Esophagus squamous epithelium (tissue), 5 donors: ENCODE measurements at places on chromosomes 6 and 20.

GRCh38 chr6:20029979-20030378, 182.3 kb downstream of the MBOAT1 start:
- no peak for DNase-seq

GRCh38 chr6:29651413-29652197, 5.3 kb upstream of the MOG start:
- DNase-seq = no peak

GRCh38 chr20:38883081-38883980, 42.9 kb upstream of the FAM83D start:
- no peak for DNase-seq

DNA sequence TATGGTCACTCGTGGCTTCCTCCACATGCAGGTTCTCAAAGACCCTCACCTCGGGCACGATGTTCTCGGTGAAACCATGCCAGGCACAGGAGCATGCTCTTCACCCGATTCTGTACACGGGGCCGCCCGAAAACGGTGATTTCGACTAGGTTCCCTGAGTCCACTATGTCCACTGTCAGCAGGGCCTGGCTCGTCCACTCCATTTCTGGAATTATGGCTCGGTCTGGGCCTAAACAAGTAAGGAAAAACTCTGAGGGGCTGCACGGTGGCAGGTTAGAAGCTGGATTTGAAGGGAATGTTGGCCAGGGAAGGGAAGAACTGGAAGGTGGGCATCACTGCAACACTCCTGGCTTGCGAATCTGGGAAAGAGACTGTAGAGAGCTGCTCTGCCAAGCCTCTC, 540 bp downstream of the OOEP start:
- no peak for DNase-seq

DNA sequence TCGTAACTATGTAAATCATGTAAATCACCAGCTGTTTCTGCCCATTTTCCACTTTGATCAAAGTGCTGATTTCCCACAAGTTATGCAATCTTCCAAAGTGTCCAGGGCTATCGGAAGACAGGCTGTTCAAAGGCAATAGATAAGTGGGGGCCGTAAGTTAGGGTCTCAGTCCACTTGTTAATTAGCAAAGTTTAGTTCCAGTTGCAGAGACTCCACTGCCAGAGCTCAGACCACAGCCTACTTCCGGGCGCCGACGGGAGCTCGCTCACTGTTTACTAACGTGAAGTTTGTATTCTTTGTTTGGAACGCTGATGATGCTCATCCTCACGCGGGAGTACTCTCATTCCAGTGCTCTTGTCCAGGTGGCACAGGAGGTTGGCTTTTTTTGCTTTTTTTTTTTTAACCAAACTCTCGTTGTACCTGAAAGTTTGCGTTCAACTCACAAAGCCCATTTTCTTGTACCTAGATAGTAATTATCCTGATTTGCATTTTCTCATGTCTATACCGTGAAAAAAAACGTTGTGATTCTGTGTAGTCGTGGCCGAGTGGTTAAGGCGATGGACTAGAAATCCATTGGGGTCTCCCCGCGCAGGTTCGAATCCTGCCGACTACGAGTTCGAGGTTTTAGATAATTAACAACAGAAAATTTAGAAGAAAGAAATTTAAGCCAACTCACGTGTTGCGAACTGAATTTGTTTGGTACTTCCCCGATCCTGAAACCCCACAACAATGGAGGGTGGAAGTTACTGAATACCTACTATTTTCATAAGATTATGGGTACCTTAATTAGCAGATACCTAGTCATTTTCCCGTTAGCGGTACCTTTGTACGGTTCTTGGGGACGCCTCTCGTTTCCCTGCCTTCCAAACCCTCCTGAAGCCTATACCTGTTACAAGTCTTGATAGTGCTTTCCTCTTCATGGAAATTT, 29.9 kb upstream of the ZNF184 start:
- no peak for DNase-seq

DNA sequence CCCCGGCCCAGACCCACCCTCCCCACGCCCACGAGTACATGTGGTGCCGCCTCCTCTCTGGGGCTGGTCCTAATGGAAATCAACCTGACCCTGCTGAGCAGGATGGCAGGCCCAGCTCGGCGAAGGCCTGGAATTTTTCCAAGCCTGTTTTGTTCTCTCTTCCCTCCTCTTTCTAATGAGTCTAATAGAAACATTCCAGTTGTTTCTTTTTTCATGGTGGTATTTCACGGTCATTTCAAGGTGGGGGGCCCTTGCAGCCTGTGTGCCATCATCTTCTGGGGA, 16.6 kb downstream of the SMOC2 start:
- no peak for DNase-seq

DNA sequence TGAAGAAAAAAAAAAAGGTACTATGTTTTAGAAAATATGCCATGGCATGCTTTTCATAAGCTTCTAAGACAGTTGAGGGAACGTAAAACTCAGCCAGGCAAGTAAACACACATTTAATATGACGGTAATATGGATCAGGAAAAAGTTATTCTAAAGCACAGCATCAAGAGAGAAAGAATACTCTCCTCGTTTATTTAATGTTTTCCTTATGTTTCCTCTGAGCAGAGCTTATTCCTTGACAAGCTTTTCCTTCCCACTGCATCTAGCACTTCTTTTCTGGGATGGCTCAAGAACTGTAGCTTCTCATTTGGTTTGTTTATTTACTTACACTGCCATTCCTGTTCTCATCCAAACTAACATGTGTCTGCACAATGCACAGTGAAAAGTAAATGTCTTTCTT, 2.7 kb upstream of the RSPO3 start:
- DNase-seq = no peak

DNA sequence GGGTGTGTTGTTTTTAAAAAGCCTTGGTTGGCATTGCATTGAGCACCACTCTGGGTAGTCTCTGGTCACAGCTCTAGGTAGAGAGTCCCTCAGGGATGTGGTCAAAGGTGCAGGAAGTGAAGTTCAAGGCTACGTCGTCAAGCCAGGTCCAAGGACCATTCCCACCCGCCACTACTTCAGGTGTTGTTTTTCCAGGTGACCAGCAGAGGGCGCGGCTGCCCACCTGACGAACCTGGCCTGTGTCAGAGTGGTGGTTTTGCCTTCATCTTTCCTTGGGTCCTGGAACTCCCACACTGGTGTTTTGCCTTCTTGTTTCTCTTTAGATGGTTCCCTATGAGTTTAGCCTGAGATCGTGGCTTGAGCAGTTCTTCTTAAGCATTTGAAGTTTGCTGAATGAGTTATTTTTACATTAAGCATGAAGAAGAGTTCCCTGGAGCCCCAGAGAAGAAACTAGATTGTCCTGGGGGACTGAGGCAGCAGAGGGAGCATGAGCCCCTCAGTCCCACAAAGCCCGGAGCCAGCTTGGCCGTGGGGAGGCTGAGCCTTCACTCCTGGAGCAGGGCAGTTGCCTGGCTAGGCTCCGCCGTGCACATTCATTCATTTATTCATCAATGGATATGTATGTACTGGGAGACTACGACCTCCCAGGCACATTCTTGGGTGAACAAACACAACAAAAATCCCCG, 5.6 kb upstream of the PHACTR3 start:
- no peak for DNase-seq

DNA sequence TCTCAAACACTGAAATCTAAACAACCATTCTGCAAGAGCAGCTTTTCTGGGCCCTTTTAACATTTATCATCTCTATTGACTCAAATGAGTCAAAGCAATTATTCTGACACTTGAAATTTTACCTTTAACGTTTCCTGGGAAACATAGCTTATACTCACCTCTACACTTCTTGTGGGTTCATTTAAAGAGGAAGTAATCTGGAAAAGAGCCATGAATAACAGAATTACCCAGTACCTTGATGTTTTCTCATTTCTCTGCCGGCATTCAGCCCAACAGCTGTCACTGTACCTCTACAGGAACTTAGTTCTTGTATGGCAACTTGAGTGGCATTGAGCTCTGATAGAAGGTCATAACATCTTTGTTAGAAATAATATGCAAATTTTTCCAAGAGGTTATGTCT, 272.2 kb downstream of the KCNQ5 start:
- no peak for DNase-seq
